Activated T-cell treated with anti-CD3 and anti-CD28 coated beads, Interleukin-2, amount 50 U/mL, for 4 hours (primary cell): ENCODE measurements at places on chromosomes 13 and 19.

GRCh38 chr13:33318037-33318436, 32.5 kb upstream of the STARD13 start:
- no peak for DNase-seq

- DNase-seq = no peak
These were observed 30.8 kb downstream of the PRR22 start for GRCh38 chr19:5753743-5754142.

GRCh38 chr19:38506375-38506722, 72.9 kb downstream of the RYR1 start:
- DNase-seq = no peak

DNA sequence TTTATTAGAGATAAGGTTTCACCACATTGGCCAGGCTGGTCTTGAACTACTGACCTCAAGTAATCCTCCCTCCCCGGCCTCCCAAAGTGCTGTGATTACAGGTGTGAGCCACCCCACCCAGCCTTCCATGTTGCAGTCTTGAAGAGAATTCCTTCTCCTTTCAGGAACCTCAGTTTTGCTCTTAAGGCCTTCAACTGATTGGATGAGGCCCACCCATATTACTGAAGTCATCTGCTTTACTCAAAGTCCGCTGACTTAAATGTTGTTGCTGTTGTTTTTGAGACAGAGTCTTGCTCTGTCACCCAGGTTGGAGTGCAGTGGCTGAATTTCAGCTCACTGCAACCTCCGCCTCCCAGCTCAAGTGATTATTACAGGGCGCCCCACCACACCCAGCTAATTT, 33.5 kb downstream of the RASL11A start:
- DNase-seq = no peak

- DNase-seq = no peak
These were observed 254.6 kb downstream of the COG6 start for GRCh38 chr13:39910041-39910440.

- DNase-seq = no peak
These were observed 2044.9 kb upstream of the PCDH20 start for GRCh38 chr13:63460462-63461090.

- DNase-seq = no peak
These were observed 47.8 kb upstream of the VSTM2B start for GRCh38 chr19:29477831-29478577.

DNA sequence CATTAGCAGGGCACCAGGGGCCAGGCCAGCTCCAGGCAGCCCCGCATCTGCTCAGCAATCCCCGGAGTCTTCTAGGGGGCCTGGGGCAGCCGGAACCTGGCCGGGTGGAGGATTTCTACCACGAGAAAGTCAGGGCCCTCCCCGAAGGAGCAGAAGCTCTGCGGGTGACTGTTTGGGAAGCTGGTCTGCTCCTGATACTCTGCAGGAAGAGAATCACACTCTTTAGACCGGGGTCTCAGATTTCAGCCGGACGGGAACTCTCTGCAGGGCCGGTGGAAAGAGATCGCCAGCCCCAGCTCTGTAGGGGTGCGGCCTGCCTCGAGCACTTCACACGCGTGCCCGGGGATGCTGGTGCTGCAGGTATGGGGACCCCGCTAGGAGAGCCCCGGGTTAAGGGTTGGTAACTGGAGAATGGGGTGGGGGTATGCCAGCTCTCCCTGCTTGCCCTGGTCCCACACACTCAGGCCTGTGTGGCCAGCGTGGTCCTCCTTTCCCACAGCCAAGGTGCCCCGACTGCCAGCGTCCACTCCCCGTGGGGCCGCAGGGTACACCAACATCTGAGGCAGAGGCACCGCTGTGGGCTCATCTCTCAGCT, 20.1 kb downstream of the RASA3 start:
- DNase-seq = no peak

DNA sequence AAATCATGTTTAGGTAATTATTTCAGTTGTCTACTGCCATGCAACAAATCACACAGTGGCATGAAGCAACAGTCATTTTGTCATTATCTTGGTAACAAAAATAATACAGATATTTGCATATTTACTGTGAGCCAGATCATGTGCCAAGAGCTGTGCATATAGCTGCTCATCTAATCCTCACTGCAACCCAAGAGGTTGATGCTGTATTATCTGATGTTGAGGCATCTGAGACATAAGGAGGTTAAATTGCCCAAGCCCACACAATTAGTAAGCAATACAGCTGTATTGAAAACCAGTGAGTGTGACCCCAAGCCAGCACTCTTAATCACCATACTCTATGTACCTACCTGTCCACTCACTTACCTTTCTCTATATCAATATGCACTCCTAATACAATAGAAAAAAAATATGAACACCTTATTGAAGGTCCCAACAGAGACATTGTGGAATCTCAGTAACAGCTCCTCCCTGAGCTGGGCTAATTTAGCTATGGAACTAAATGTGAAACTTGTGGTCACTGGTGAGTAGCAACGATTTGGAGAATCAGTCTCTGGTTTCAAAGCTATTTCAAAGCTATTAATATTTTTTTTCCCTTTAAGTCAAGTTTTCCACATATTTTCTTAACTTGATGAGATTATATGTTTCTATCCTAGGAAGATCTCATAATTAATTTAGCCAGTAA, 185.2 kb downstream of the KLF12 start:
- no peak for DNase-seq

DNA sequence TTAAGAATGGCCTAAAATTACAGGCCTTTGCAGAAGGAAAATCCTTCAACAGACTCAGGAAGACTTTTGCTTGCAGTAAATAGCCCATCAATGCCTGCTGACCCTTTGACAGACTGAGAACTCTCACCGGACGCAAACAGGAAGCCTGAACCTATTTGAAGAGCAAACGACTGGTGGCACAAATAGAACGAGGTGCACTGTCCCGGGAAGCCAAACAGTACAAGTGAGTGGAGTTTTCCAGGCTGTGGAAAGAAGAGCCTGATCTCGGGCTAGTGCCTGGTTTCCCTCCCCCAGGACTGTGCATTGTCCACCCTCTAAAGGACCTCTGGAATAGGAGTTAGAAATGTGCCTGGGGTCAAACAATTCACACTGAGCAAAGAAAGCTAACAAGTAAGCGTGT, 165.5 kb downstream of the FGF14 start:
- no peak for DNase-seq

GRCh38 chr13:82687884-82688283, 1194.4 kb downstream of the SLITRK1 start:
- no peak for DNase-seq

- DNase-seq = no peak
These were observed 74.8 kb downstream of the ZNF536 start for GRCh38 chr19:30446850-30447552.

GRCh38 chr19:7533925-7534480, 1.5 kb upstream of the PNPLA6 start:
- DNase-seq = peak; percentile 77

GRCh38 chr13:28705461-28706083, 13.2 kb downstream of the SLC46A3 start:
- no peak for DNase-seq

- no peak for DNase-seq
These were observed 1.8 kb downstream of the ACOD1 start for GRCh38 chr13:76950101-76950500.

DNA sequence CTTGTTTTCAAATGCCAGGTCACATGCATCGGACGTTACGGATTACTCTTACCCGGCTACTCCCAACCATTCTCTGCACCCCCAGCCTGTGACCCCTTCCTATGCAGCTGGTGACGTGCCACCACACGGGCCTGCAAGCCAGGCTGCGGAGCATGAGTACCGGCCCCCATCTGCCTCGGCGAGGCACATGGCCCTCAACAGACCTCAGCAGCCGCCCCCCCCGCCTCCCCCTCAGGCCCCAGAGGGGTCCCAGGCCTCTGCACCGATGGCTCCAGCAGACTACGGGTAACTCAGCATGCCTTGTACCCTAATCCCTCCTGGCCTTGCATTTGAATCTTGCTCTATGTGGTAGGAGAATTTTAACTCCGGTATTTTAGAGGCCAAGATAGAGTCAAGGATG, 79.5 kb downstream of the GPR12 start:
- DNase-seq = no peak

DNA sequence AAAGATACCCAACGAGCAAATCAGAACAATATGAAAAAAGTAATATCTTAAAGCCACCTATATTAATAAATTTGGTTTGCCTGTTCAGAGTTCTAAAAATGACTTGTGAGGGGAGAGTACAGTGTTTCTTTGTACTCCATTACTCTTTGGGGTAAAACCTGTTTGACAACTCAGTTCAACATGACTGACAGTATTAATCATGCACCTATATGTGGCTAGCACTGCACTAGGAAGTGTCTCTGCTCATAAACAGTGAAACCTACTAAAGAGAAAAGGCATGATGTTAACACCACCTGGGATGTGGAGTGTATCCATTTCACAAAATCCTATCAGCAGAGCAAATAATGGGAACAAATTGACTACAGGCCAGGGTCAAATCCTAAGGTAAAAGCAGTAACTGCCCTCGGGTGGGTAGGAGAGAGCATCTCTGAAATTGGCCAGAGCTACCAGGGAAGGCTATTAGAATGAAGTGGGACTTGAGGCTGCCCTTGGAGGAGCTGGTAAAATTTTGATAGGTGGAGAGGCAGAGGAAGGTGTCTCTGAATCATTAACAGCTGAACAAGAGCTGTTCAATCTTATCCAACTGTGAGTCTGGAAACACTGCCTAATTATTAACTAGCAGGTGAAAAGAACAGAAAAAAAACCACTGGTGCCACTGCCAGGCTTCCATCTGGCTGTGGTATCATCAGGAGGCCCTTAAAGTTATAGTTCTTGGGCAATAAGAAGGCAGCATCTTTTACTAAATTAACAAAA, 365.1 kb downstream of the DNAJC15 start:
- DNase-seq = no peak

GRCh38 chr13:38758277-38758676, 71.4 kb downstream of the FREM2 start:
- DNase-seq = no peak

GRCh38 chr19:49475995-49476880, 2.2 kb downstream of the FLT3LG start:
- peak; percentile 58 for DNase-seq

- DNase-seq = no peak
These were observed 18.7 kb downstream of the CARD8 start for GRCh38 chr19:48237057-48237456.

GRCh38 chr13:37453246-37453645, 145.3 kb downstream of the POSTN start:
- DNase-seq = no peak

DNA sequence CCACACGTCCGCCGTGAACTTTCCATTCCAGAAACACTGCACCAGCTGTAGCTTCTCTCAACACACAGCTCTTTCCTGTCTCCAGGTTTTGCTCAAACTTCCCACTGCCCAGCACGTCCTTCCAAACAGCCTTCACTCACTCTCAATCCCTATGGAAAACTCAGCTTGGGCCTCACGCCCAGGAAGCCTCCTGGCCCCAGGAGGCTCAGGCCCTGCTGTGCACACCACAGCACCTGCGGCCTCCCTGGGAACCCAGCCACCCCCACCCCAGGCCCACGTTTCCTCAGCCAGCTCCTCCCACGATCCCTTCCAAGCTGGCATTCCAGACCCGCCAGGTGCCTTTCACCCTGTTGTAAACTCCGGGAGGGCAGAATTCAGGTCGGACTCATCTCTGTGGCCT, 35.2 kb downstream of the C13orf46 start:
- DNase-seq = no peak

DNA sequence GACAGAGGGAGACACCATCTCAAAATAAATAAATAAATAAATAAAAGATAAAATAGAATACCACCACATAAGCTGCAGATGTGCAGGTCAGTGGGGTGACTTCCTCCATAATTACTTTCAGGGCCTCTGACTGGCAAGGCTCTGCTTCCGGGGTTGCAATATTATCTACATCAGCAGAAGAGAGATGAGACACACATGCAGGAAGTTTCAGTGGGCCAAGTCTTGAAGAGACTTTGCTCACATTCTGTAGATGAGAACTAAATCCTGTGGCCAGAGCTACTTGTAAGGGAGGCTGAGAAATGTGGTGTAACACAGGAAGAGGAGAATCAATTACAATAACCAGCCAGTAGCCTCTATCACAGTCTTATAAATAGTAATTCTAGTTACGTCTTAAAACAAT, 89.9 kb upstream of the MAB21L1 start:
- no peak for DNase-seq

DNA sequence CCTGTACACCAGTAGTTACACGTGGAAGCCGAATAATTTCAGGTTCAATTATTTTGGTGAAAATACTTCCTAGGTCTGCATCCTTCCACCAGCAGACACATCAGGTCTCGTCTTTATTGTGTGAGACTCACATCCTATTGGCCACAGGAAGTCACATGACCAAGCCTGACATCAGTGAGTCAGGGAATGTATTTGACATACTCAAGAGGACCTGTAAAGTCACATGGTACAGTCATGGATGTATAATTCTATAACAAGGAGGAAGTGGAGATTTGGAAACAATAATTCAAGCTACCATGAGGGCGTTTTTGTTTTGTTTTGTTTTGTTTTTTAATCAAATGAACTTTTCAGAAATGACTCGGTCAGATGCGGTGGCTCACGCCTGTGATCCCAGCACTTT, 9.3 kb upstream of the HIF3A start:
- no peak for DNase-seq

DNA sequence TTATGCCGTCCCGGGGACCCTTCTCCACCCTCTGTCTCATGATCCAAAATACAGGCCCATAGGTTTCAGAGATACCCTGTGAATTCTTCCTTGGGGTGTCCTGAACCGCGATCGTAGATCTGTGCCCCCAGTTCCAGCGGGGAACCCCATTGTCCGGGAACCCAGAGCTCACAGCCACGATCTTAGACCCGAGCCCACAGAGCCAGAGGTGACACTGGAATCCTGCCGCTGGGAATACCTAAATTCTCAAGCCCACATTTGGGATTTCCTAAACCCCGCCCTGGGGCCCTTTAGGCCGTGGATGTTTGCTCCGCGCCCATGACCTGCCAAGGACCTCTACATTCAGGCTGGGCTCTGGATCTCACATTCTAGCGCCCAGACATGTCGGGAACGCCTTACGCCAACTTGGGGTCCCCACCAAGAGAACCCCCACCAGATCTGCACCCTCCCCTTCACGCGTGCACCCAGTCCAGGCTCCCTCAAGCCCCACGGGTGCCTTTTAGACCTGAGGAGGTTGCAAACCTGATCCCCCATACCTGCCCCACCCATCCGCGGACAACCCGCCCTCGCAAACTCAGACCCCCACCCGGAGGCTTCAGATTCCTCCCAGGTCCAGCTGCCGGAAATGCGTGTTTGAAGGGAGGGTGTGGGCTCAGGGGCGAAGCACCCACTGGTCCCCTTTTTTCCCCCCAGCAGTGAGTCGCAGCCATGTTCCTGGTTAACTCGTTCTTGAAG, 605 bp downstream of the CAPNS1 start:
- peak; percentile 16 for DNase-seq

GRCh38 chr13:113625965-113626721, 31.9 kb downstream of the ATP4B start:
- no peak for DNase-seq

- DNase-seq = peak; percentile 18
These were observed 379 bp upstream of the ZNF470 start for GRCh38 chr19:56566904-56567273.
